ENCODE measurements at places on chromosomes 16 and 17. TPM values are rescaled to one million over a fixed set of nuclear protein-coding genes. Genes with fewer than 3 reads are reported as not detected.

The TOX3 gene
- 44.2 TPM for total RNA-seq

The MAPT gene
- total RNA-seq = 1.4 TPM

The HOXB7 gene
- not detected for total RNA-seq

DNA sequence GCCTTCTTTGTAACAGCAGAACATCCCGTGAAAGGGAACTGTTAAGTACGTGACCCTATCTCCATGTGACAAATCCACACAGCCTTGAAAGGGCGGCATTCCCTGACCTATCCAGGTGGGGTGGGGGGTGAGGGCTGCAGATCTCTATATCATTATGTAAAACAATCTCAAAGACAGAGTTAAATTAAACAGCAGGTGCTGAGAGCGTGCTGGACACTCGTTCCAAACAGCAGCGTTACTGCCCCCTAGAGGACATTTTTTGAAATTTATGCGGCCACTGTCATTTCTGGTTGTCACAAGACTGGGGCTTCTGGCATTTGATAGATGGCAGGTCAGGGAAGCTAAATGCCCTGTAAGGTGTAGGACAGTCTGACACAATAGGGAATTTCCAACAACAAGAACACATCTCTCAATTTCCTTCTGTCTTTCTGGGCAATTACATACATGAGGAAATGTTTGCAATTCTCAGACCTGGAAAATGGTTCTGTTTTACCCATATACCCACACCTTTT lies 6.7 kb upstream of the SLC25A39 start:
- peak; percentile 89 for DNase-seq

DNA sequence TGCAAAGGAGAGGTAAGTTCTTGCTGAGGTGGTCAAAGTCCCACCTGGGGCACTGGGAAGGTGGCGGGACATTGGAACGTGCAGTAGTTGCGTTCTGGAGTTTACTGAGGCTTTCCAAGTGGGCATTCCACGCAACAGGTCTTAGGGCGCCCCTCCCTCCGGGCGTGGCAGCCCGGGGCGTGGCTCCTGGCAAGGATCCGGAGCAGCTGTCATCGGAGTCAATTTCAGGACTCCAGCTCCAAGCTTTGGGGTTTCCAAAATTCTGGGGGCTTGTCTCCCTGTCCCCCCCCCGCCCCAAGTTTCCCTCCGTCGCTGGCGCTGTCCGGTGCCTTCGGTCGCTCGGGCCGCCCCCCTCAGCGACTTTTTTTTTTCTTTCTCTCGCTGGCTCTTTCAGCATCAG lies 43.1 kb upstream of the AMZ2 start:
- DNase-seq = no peak

DNA sequence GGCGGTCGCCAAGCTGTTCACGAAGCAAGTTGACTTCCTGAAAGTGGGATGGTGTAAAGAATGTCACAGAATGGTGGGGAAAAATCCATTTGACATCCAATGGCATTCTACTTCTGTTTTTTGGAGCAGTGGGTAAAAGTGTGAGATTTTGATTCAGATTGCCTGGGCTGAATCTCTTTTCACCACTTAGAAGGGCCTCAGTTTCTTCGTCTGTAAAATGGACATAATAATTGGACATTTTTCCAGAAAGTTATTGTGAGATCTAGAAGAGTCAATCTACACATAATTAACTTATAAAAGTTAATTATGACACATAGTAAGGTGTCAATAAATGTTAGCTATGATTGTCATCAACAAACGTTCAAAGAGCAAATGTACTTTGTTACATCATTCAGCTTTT lies 3.0 kb downstream of the KRT40 start:
- DNase-seq = no peak

GRCh38 chr17:68910251-68910705 lies 44.9 kb downstream of the ABCA8 start:
- peak; percentile 31 for DNase-seq

DNA sequence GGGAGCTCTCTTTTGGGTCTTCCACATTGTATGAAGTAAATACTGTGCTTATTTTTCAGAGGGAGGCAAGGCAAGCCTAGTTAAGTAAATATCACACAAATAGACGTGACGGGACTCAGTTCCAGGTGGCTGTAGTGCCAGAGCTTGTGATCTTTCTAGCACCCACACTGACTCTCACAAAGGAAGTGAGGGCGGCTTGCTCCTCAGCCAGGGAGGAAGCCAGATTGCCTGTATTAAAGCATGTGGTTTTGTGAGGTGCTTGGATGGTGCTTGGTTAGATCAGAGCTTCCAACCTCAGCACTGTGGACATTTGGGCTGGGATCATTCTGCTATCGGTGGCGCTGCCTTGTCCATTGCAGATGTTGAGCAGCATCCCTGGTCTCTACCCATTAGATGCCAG lies 80.1 kb downstream of the VAT1L start:
- DNase-seq = no peak

- DNase-seq = no peak
Observed at GRCh38 chr17:82406131-82406671, 11.9 kb upstream of the HEXD start.

DNA sequence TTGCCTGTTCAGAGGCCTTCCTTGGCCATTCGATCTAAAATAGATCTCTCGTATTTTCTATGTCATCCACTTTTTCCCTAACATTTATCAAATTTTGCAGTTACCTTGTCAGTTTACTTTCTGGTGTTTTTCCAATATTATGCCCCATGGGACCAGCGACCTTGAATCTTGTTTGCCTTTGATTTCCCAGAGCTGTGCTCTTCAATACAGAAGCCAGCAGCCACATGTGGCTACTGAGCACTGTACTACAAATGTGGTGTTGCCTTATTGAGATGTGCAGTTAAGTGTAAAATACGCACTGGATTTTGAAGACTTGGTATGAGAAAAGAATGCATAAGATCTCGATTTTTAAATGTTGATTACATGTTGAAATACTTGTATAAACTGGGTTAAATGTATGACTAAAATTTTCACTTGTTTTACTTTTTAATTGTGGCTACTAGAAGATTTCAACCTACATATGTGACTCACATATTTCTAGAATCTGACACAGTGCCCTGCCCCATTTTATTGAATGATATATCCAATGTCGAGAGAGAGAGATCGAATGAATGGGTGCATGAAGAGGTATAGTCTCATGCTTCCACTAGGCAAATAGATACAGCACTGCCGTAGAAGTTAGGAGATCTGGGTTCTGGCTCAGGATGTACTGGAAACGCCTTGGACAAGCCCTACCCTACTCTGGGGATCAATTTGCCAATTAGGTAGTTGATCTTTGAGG lies 824 bp upstream of the PSME3 start:
- no peak for DNase-seq
